Lower leg skin (tissue), 4 donors: ENCODE measurements at places on chromosomes 4 and X.

DNA sequence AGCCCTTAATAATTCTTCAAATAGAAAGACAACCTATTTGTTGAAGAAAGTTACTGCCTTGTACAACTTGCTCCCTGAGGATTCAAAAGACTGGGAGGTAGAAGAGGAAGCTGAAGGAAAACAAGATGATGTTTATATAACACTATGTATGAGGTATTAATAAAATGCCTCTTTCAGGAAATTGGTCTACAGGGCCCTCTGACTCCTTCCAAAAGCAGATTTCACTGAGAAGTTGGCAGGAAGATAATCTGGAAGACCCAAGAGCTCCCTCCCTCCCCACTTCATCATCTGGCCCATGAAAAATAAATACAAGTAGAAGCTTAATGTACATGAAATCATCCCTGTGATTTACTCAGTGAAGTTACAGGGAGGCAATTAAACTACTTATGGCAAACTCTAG lies 107.5 kb upstream of the MAGEC2 start:
- DNase-seq: no peak

GRCh38 chr4:19309378-19309777 lies 942.3 kb upstream of the SLIT2 start:
- no peak for DNase-seq

DNA sequence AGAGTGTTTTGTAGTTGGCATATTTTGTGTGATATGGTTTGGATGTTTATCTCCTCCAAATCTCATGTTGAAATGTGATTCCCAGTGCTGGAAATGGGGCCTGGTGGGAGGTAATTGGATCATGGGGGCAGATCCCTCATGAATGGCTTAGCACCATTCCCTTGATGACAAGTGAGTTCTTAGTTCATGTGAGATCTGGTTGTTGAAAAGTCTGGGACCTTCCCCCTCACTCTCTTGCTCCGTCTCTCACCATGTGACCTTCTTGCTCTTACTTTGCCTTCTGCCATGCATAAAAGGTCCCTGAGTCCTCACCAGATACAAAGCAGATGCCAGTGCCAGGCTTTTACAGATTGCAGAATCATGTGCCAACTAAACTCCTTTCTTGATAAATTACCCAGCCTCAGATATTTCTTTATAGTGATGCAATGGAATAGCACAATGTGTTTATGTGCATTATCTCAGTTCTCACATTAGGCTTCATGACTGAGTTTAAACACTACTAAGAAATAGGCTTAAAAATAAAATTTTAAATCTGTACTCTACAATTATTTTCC lies 1348.8 kb downstream of the STIM2 start:
- DNase-seq: no peak

- DNase-seq: no peak
Observed at GRCh38 chr4:20313237-20314030, 61.7 kb downstream of the SLIT2 start.

GRCh38 chrX:123626962-123627361 lies 105.9 kb downstream of the THOC2 start:
- no peak for DNase-seq

DNA sequence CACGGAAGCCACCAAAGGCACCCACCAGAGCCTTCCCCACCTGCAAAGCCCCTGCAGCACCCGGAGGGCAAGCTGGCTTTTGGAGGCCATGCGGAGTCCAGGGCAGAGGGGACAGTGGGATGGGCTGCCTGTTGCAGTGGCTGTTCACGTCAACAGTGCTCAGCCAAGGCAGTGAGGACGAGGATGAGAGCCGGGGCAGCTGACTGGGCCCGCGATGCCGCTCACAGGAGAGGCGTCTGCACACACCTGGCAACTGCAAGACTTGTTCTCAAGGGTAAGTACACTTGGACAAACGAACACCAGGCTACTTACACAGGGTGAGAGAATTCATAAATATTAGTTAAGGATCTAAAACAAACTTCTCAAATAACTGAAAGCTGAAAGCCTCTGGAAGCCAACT lies 19.6 kb downstream of the FGFR3 start:
- DNase-seq: no peak

DNA sequence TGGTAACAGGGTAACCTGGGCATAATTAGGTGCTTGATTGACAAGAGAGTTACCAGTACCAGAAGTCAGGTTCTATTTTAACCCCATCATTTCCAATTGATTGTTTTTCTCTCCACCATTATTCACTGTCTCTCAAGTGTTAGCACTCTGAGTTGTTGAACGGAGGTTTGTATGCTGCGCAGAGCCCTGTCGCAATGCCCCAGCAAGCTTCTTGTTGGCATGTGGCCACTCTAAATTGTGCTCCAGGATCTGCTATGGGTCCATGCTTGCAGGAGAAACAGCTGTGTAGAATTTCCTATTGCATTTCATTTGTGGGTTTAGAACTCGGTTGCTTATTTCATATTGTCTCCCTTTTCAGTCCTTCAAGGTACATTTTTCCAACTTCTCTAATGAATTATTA lies 98.2 kb downstream of the KLHL8 start:
- DNase-seq: peak; percentile 61

DNA sequence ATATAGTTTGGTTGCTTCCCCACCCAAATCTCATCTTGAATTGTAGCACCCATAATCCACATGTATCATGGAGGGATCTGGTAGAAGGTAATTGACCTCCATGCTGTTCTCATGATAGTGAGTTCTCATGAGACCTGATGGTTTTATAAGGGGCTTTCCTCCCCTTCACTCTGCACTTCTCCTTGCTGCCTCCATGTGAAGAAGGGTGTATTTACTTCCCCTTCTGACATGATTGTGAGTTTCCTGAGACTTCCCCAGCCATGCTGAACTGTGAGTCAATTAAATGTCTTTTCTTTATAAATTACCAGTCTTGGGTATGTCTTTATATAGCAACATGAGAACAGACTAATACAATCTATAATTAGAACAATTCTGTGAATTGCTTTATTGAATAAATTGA lies 11.9 kb upstream of the DCAF4L1 start:
- no peak for DNase-seq

DNA sequence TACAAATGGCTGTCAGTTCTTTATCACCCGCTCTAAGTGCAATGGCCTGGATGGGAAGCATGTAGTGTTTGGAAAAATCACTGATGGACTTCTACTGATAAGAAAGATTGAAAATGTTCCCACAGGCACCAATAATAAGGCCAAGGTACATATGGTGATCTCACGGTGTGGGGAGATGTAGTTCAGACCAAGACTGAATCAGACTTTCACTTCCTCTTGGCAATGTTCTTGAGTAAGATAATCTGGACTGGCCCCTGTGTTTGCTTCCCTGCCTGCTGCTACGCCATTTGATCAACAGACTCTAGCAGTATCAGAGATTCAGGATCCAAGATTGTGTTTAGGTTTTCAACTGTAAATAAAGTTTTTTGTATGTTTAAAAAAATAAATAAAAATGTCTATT lies 682.2 kb upstream of the AMOT start:
- no peak for DNase-seq

GRCh38 chr4:147102596-147102995 lies 156.9 kb upstream of the TTC29 start:
- no peak for DNase-seq

DNA sequence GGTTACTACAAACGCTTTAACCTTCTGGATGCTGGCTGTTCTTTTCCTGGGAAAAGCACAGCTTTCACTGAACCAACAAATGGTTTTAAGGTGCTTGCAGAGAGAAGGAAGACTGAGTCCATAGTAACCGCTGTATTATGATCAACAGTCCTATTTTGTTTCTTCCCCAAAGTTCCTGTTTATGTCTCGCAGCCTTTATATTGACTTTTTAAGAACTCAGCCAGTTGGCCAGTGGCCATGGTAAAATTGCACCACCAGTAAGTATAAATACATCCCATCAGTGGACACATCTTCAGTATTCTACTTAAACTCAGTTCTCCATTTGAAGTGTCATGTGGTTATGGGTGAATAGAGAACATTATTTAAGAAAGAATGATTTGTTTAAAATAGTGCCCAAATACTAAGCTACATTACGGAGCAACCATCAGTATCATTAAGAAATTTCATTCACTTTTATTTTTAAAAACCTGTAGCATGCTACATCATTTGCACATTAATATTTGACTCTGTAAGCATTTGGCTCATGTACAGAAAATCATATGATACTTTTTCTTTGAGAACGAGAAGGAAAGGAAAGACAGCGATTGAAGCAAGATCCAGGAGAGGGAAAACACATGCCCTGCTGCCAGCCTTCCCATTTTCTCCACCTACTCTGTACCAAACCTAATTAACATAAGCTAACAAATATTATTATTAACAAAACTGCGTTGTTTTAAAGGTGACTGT lies 287.0 kb downstream of the ARHGAP24 start:
- peak; percentile 42 for DNase-seq

- DNase-seq: no peak
Observed at GRCh38 chr4:147734496-147734895, 2.6 kb downstream of the ARHGAP10 start.

DNA sequence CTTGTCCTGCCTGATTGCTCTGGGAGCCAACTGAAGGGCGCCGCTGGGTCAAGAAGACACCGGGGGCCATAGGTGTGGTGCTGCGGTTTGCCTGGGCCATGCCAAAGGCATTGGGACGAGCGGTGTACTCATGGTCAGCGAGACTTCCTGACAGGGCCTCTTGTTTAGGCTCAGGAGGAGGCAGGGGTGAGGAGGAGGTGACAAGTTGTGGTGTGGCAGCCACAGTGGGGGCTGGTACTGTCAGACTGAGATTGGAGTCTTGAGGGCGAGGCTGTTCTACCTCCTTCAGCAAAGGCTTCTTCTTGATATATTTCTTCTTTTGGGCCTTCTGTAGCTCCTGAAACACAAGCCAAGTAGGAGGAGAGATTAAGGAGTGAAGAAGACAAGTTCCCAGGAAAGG lies 104.1 kb downstream of the PHF8 start:
- no peak for DNase-seq

GRCh38 chrX:24877854-24878650 lies 137.7 kb downstream of the ARX start:
- no peak for DNase-seq

- DNase-seq: no peak
Observed at GRCh38 chr4:26964512-26964911, 103.9 kb downstream of the STIM2 start.
